ENCODE measurements at places on chromosomes 12 and 14.

- no peak overlapping the region for H3K27ac ChIP-seq
- H3K4me3 ChIP-seq: no peak overlapping the region
- peaks cover 8% of the 10 kb centered on the region for H3K36me3 ChIP-seq
These were observed 7.2 kb downstream of the ERC1 start for GRCh38 chr12:998020-998874.

DNA sequence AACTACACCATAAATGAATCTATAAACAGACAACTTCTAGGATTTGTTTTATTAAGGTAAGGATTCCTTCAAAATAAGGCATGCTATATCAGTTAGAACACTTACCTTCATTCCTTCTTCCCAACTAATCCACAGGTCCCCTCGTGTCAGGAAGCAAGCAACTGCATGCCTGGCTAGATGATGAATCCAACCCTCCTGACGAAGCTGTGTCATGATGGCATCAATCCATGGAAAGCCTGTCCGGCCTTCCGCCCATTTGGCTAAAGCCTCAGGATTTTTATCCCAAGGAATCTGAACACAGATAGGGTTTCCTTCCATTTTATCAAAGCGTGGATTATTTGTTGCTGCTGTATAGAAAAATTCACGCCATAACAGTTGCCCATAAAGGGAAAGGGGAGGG, 12.5 kb upstream of the MTERF2 start:
- H3K27me3 ChIP-seq: no peaks in the 10 kb centered on the region
- no peak overlapping the region for H3K4me3 ChIP-seq
- peaks cover 13% of the 10 kb centered on the region for H3K36me3 ChIP-seq
- no peak for DNase-seq

GRCh38 chr12:104746467-104747088, 211.5 kb downstream of the SLC41A2 start:
- peaks cover 77% of the 10 kb centered on the region for H3K4me1 ChIP-seq
- no peaks in the 10 kb centered on the region for H3K36me3 ChIP-seq
- no peaks in the 10 kb centered on the region for H3K27me3 ChIP-seq
- H3K4me3 ChIP-seq: no peak overlapping the region
- no peak overlapping the region for H3K27ac ChIP-seq

DNA sequence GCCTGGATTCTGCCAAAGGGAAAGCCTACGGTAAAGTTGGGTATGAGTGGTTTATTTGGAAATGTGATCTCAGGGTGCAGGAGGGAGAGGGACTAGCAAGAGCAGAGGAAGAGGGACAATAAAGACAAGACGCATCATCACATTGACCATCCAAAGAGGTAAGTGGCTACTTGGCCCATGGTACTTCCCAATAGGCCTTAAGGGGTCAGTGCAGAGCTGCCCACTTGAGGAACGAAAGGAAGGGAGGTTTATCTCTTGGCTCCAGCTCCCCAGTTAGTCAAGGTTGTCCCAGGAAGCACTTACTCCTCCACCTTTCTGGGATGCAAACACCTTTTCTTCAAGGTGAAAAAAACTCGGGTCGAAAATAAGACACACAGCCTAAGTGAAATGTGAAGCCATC, 323.9 kb downstream of the TMEM132D start:
- no peak for DNase-seq
- H3K4me1 ChIP-seq: no peaks in the 10 kb centered on the region
- H3K27me3 ChIP-seq: no peaks in the 10 kb centered on the region
- H3K27ac ChIP-seq: no peak overlapping the region

DNA sequence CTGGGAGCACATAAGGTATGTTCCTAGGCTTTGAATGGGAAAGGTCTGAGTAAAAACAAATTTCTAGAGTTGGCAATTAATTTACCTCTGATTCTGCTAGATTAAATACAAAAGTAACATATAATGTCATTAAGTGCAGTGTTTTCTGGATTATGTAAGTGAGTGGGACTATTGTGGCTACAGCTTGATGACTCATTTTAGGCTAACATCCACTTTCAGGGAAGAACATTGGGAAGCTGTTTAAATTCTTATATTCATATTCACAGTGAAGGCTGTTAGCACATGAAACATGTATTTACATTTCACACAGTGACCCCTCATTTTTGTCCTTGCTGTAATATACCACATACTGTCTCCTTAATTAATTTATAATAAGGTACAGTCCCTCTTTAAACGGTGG, 13.2 kb upstream of the BMAL2 start:
- no peak overlapping the region for H3K4me3 ChIP-seq
- no peak for DNase-seq
- no peaks in the 10 kb centered on the region for H3K4me1 ChIP-seq
- H3K27ac ChIP-seq: no peak overlapping the region
- H3K27me3 ChIP-seq: no peaks in the 10 kb centered on the region

- peaks cover 5% of the 10 kb centered on the region for H3K4me1 ChIP-seq
- no peak overlapping the region for H3K4me3 ChIP-seq
- H3K27me3 ChIP-seq: no peaks in the 10 kb centered on the region
- no peak overlapping the region for H3K27ac ChIP-seq
- DNase-seq: no peak
- H3K36me3 ChIP-seq: no peaks in the 10 kb centered on the region
These were observed 112.6 kb upstream of the TMCC3 start for GRCh38 chr12:94762943-94763342.

GRCh38 chr12:53380104-53380793, at the start of gene SP1:
TSS of gene SP1 (plus strand) at chr12:53380176. CDS start at chr12:53380292, 116 bp downstream.
- peaks cover 29% of the 10 kb centered on the region for H3K36me3 ChIP-seq
- H3K27ac ChIP-seq: peak within 1 kb of the TSS; percentile 89
- DNase-seq: peak; percentile 85
- no peaks in the 10 kb centered on the region for H3K27me3 ChIP-seq
- H3K4me3 ChIP-seq: peak within 1 kb of the TSS; percentile 82
- H3K4me1 ChIP-seq: peaks cover 47% of the 10 kb centered on the region

DNA sequence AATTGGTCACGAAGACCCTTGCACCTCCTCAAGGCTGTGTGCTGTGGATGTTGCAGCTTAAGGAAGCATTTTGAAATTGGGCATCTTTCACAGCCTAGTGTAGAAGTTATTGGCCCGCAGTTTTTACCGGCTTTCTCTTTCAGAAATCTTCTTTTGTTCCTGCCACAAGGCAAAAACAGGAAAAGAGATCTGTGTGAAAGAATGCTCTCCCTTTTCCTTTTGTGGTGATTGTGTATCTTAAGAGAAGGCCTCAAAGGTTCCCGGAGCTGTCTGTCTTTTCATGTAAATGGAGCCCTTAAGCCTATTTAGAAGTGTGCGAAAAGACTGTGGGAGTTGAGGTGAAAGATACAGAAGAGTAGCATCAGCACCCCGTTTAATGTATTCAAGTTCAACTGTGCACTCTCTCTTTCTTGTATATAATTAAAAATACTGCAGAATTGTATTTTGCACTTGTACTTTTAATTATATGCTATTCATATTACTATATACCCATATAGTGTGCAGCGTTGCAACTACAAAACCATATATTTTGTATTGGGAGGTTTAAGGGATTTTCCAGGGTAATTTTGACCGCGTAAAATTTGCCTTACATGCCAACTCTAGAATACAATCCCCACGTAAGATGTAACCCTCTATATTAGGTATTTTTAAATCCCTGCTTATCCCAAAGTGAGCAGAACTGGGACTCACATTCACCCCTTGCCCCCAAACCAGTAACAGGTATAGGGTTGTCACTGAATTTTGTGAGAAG, 441.7 kb downstream of the RAD51B start:
- H3K4me3 ChIP-seq: no peak overlapping the region
- DNase-seq: no peak
- H3K4me1 ChIP-seq: peaks cover 5% of the 10 kb centered on the region
- no peak overlapping the region for H3K27ac ChIP-seq

DNA sequence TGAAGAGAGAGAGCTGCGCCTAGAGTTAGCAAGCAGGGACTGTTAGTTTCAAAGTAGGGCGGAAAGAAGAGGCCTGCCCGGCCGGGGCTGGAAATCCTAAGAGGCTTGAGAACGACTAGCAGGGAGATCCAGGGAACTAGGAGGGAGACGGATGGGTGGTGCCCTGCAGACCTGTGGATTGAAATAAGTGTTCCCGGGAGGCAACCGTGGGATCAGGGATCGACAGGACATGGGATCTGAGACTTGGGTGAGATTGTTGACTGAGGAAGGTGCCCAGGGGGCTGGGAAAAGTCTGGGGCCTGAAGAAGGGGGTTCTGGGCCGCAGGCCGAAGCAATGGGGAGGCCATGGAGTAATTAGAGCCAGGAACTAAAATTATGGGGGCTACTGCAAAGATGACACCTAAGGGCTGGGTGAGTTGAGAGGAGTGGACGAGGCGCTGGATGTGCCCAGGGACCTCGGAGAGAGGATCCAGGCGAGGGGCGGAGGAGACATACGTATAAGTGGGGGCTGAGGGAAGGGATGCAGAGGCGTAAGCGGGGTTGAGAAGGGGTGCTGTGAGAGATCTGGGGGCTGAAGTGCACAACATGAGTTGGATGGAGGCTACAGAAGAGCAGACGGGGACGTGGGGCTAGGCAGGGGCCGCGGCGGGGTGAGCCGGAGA, 635 bp downstream of the LTA4H start:
- H3K4me1 ChIP-seq: peaks cover 66% of the 10 kb centered on the region
- H3K27me3 ChIP-seq: no peaks in the 10 kb centered on the region
- H3K27ac ChIP-seq: peak overlapping the region; percentile 73

DNA sequence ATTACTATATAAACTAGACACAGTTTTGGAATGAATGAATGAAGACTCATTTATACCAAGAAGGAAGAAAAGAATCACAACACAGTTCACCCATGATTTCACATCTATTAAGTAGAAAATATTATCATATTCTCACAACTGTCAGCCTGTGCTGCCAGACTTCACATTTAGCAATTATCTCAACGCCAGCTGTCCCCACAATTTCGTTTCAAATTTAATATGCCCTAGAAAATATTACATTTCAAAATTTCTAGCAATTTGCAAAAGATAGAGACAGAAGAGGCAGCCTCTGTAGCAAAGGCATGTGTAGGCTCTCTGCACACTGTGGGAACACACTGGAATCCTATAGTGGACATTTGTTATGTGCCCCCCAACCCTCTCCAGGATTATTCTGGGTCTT, 83.6 kb downstream of the ANKS1B start:
- H3K36me3 ChIP-seq: no peaks in the 10 kb centered on the region
- no peaks in the 10 kb centered on the region for H3K4me1 ChIP-seq
- H3K27me3 ChIP-seq: no peaks in the 10 kb centered on the region
- no peak overlapping the region for H3K27ac ChIP-seq
- H3K4me3 ChIP-seq: no peak overlapping the region

DNA sequence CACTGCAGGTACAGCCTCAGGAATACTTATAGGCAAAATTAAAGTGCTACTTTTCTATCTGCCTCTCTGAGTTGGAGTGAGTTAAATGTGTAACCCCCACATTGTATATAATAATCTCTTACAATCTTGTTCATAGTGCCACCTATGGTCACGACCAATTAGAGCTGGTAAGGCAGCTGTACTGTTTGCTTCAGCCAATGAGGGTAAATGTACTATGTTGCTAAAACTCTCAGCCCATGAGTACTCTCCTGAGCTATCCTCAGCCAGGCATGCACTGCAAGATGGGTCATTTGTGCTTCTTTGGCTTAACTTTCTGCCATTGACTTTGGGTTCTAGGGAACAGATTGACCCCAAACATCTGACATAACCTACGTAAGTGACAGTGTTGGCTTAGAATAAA, 15.0 kb upstream of the MDM2 start:
- DNase-seq: peak; percentile 54
- H3K27me3 ChIP-seq: no peaks in the 10 kb centered on the region
- peaks cover 16% of the 10 kb centered on the region for H3K4me1 ChIP-seq
- no peaks in the 10 kb centered on the region for H3K36me3 ChIP-seq

GRCh38 chr14:37587881-37588666, 7.0 kb downstream of the FOXA1 start:
- H3K27ac ChIP-seq: no peak overlapping the region
- no peaks in the 10 kb centered on the region for H3K36me3 ChIP-seq
- H3K4me3 ChIP-seq: no peak overlapping the region

- no peak overlapping the region for H3K27ac ChIP-seq
- H3K36me3 ChIP-seq: peaks cover 85% of the 10 kb centered on the region
- H3K27me3 ChIP-seq: no peaks in the 10 kb centered on the region
These were observed 8.2 kb downstream of the MDM2 start for GRCh38 chr12:68815928-68816800.

DNA sequence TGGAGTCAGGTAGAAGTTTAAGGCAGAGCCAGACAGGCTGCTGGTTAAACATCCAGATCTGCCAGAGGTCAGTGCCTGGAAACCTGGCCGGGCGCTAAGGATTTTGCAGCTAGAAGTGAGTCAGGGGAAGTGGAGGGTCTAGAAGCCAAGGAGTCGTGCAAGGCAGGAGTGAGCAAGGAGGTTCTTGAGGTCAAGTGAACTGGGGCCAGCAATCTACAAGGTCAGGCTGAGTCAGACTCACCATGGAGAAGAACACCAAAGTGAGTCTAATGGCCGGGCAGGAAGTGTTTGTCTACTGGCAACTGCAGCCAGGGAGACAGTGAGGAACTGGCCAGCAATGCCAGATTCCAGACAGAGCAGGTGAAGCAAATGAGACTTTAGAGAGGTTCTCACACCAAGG, 628.2 kb downstream of the ETNK1 start:
- H3K36me3 ChIP-seq: no peaks in the 10 kb centered on the region
- H3K4me3 ChIP-seq: no peak overlapping the region
- no peaks in the 10 kb centered on the region for H3K27me3 ChIP-seq
- DNase-seq: no peak
- no peak overlapping the region for H3K27ac ChIP-seq
- no peaks in the 10 kb centered on the region for H3K4me1 ChIP-seq

GRCh38 chr14:53840444-53840843, 116.2 kb downstream of the BMP4 start:
- DNase-seq: no peak
- H3K36me3 ChIP-seq: no peaks in the 10 kb centered on the region
- H3K27me3 ChIP-seq: no peaks in the 10 kb centered on the region

DNA sequence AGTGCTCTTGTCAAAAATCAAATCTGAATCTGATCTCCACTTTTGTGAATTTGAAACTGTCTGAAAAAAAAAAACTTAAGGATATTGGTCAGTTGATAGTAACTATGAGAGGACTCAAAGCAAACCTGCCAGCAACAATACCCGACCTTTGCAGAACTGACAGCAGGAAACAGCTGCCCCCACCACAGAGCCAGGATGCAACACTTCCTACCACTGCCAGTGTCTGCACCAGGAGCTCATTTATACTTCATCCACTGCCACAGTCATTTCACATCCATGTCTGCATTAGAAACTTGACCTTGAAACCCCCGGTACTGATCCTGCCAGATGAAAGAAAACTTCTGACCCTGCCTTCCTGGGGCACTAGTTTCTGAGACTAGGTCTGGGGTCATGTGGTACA, 27.4 kb upstream of the RXYLT1 start:
- H3K27ac ChIP-seq: no peak overlapping the region
- no peak overlapping the region for H3K4me3 ChIP-seq
- no peaks in the 10 kb centered on the region for H3K27me3 ChIP-seq
- DNase-seq: no peak

All from CD14-positive monocyte (primary cell).